ENCODE measurements at places on chromosomes 12 and 14.

- DNase-seq: peak; percentile 39
Measured at GRCh38 chr12:52582971-52583456, 9.4 kb upstream of the KRT74 start.

DNA sequence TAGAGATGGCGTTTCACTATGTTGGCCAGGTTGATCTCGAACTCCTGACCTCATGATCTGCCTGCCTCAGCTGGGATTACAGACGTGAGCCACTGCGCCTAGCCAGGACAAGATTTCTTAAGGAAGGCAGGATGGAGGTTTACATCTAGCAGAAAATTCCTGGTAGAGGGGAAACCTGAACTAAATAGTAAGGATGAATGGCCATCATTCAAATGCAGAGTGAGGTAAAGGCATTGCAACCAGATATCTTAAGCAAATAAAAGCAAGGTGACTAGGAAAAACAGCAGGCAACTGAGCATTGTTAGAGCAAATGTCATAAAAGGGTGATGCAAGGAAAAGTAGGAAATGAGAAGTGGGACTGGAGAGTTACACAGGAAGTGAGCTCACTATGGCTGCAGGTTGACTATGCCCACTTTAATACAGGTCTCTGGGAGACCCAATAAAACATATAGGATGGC lies 133.0 kb downstream of the SOX5 start:
- no peak for DNase-seq

DNA sequence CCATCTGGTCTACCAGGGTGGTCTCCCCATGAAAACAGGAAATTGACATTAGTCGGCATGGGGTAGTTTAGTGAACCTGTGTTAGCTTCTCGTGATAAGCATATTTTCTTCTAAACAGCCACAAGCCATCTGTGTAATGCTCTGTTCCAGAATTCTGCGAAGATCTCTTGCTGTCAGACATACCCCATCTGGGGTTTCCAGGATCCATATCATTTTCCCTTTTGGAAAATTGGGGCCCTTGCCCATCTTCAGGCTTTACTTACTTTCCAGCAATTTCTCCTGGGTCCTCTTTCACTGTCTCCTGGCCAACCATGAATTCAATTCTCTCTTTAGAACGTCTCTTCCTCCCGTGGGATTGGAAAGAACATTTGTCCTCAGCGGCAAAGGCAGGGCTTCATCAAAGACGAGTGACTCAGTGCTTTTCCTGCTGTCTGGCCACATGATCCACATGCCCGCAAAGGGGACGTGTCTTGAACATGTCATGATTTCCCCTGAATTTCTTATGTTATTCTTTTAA lies 21.4 kb upstream of the NCOR2 start:
- no peak for DNase-seq

DNA sequence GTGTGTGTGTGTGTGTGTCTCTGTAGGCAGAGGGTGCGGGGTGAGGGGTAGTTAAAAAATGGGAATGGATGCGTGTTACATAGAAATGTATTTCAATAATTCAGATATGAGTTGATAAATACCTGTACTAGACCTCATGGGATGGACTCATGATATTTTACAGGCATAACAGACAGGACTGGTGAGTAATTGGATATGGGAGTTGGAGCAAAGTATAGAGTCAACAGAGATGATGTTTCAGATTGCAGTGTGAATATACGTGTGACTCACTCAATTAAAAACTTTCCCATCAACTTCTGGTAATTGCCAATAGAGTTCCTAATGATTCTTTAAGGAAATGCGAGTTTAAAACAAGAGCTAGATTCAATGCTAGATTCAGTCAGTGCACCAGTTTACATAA lies 711.9 kb downstream of the C12orf50 start:
- no peak for DNase-seq

DNA sequence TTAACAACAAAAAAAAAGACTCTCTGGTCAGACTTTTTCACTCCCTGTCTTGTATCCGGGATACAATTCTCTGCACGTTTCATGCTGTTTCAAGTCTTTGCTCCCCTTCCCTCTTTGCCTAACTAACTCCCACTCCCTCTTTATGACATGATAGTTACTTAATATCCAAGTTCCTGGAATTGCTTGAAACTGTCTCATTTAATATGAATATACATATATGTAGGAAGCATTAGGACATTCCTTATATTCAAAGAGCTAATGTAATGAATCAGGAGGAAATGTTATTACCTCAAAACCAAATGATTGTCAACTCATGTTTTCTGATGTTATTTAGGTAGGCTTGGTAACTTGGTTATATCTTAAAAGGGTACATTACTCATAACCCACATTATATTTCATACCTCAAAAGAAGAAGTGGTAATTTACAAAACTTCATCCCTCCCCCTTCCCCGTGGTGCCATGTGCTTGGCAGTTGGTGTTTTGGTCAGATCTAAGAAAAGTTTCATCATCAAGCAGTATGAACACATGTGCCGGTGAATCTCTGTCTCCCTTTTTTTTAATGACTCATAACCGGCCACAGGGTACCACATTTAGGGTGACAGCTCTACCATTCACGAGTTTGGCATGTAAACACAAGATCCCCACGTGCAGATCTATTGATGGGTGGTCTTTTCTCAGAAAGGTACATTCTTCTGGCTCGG lies 56.5 kb downstream of the HCAR2 start:
- DNase-seq: no peak

DNA sequence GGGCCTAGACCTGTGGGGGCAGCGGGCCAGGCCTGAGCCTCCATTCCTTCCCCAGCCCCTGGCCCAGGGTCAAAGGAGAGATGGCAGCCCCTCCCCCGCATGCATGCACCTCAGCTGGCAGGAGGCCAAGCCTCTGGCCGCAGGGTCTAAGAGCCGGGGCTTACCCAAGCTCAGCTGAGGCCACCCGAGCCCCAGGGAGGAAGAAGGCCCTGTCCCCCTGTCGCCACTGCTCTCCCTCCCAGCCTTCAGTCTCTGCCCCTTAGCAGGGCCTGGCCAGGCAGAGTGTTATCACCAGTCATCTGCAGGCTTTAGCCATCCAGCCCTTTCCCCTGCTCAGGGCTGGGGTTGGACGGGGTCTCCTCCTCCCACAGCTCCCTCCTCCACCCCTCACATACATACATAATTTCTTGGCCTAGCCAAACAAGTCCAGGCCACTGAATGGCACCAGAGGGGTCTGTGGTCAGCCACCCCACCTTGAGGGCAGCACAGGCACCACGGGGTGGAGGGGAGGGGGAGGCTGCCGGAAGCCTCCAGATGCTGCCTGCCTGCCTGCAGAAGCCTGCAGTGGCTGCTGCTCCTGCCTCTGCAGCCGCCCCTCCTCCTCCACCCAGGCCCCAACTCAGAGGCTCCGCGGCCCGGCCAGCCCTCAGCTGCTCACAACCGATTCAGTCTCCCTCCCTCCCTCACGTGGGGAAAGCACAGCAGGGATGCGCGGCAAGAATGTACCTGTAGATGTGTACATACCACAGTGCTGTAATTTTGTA lies 22.8 kb downstream of the RAB35 start:
- DNase-seq: no peak

DNA sequence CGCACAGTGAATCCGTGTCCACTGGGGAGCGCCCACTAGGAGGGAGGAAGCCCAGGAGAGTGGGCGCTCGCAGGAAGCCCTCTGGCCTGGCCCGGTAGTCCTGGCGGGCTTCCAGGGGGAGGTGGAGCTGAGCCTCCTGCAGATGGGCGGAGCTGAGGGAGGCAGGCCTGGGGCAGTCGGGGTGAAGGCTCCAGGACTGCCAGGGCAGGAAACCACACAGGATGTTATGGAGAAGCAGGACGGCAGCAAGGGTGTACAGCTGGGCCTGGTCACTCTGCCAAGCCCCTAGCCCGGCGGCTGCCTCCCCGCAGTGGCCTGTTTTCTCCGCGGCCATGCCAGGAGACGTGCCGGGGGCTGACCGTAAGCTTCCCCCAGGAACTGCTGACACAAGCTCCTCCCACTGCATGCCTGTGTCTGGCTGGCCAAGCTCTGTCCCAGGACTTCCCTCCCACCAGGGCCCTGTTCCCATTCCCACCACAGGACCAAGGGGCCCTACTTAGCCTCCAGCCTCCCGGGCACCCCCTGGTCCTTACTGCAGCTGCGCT lies 143.4 kb upstream of the C14orf180 start:
- no peak for DNase-seq

DNA sequence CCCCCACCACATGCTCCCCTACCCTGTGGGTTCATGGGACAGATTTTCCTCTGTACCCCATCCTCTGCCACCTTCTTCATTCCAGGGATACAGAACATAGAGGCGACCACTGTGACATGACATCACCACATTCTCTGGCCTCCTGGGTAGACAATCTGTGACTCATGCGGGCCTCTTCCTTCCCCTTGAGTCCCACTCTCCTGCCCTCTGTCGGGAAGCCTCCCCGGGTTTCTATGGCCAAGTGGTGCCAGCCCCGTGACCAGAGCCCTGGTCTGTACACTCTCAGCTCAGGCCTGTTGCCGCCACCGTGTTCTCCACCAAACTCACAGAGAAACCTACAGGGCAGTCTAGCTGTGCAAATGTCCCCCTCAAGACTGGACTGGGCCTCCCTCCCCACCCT lies 8.0 kb downstream of the CLMN start:
- no peak for DNase-seq

GRCh38 chr14:28603606-28604005 lies 163.0 kb upstream of the FOXG1 start:
- DNase-seq: no peak

- no peak for DNase-seq
Measured at GRCh38 chr12:64116969-64117368, 105.1 kb downstream of the KICS2 start.

DNA sequence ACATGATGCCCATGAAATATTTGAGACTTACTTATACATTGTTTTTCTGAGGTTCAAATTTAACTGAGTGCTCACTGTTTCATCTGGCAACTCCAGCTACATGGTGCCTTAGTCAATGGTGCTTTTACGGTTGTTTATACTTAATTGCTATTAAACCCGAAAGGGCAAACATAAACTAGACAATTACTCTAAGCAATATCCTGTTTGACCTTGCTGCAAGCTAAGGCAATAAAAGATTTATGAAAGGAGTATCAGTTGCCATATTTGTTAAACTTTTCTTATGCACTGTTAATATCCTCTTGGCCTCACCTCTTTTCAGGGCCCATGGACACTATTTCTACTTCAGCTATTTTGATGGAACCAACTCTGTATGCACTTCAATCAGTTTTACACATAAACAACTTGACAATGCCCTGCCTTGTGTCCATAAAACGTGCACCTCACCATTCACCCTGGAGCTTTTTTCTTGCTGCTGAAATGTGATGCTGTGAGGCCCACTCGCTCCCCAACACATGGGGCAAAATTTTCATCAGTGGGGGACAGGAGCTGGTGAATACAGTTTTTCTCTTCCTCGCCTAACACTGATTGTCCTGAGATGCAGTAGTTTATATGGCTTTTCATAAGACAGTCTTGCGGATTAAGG lies 64.1 kb upstream of the HIF1A start:
- DNase-seq: no peak

GRCh38 chr12:119301379-119301778 lies 33.1 kb upstream of the CCDC60 start:
- DNase-seq: no peak

DNA sequence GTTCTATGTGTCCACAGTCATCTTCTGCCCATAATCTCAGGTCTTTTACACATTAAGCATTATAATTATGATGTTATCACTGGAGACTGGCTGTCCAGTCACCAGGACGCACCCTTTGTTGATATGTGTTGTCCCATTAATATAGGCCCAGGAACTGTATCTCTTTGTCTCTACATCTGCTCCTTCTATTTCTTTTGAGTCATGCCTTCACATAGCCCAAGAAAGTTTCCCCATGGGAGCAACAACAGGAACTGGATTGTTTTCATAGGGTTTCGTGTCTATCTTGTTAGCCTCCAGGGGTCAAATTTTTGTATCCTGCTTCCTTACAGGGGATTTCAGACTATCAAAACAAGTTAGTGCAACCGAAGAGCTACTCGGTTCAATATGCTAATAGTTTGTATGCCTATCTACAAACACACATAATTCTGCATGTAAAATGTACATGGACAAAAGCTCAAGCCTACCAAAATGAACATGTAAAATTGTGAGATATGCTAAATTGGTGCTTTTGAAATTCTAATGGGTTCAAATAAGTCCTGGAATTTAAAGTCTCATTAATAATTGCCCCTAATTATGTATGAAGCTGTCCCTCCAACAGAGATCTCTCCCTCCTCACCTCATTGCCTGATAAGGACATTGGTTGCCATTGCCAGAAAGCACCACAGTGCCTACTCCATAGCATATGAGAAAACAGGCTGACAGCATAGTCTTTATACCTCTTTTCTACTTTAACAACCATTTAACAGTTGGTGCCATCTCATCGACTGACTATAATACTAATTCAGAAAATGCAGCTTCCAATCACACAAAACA lies 99.8 kb upstream of the DIO2 start:
- DNase-seq: no peak

DNA sequence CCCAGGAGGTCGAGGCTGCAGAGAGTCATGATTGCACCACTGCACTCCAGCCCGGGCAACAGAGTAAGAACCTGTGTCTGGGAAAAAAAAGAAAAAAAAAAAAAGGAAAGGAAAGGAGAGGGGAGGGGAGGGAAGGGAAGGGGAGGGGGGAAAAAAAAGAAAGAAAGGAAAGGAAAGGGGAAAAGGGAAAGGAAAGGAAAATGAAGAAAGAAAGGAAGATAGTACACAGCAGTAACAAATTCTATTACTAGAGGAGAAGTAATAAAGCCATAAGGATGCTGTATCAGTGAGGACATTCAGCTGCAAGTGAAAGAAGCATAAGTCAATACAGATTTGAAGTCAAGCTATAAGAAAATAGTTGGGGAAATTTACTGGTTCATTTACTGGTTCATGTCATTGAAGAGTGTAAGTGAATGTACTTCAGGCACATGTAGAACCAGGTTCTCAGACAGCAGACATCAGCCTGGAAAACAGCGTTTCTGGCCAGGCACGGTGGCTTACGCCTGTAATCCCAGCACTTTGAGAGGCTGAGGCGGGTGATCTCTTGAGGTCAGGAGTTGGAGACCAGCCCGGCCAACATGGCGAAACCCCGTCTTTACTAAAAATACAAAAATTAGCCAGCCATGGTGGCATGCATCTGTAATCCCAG lies 37.4 kb downstream of the NDUFA12 start:
- no peak for DNase-seq

DNA sequence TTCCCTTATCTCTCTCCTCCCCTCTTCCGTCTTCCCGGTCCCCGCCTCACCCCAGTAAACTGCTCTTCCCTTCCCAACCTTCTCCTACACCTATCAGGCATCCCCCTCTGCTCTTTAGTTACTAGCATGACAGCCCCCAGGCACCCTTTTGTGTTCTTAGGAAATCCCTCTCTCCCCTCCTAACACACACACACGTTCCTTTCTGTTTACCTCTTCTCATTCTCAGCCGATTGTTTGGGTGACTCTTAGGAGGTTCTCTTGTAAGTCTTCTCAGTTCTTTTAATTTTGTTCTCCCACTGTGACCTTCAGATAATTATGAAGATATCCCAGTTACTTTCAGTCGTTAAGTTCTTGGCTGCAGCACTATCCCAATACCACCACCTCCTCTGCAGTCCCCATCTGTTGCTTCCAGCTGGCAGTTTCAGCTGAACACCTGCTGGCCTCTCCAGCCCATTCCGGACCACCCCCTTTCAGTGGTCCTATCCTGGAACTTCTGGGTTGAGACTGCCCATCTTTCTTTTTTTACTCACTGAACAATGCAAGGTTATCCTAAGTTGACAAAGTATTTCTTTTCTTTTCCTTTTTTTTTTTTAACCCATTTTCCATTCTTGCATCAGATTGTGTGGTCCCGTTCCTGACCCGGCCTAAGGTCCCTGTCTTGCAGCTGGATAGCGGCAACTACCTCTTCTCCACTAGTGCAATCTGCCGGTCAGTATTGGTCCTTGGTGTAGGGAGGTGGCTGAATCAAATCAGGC lies 711 bp downstream of the MARS1 start:
- no peak for DNase-seq

- no peak for DNase-seq
Measured at GRCh38 chr14:91252871-91253794, 8.6 kb upstream of the GPR68 start.

GRCh38 chr12:10194160-10194670 lies 15.4 kb downstream of the TMEM52B start:
- DNase-seq: no peak

All from stimulated activated CD4-positive, alpha-beta T cell treated with anti-CD3 and anti-CD28 coated beads, Interleukin-1b, Interleukin-23, amount 100 ng/mL, for 1 hour (primary cell).